ENCODE measurements at places on chromosomes 6 and 20. TPM values are rescaled to one million over a fixed set of nuclear protein-coding genes. Genes with fewer than 3 reads are reported as not detected.
A peak's percentile ranks its signal among the peaks of the same experiment; 100 is the strongest.

SAMD5 gene
- total RNA-seq, result 0.08 TPM

GRCh38 chr6:35392773-35393672 is 50.7 kb downstream of the PPARD start:
- DNase-seq, result no peak
- no peak overlapping the region for H3K27ac ChIP-seq
- H3K27me3 ChIP-seq, result no peaks in the 10 kb centered on the region
- no peak overlapping the region for H3K4me3 ChIP-seq

DNA sequence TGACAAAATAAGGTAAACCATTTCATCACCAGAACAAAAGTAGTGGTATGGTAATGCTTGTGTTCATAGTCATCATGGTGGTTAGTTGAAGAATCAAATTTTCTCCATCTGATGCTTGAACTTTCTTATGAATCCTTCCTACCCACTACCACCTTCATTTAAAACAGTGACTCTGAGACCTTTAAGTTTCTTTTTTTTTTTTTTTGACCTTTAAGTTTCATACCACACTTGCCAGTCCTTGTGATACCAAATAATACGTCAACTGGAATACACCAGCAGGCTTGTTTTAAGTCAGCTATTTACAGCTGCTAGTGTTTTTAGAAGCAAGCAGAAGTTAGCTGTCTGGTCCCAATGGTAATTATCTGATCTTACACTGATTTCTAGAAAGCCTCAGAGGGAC is 413.4 kb upstream of the SOX4 start:
- H3K36me3 ChIP-seq, result peaks cover 5% of the 10 kb centered on the region
- no peak overlapping the region for H3K4me3 ChIP-seq
- DNase-seq, result no peak
- no peaks in the 10 kb centered on the region for H3K27me3 ChIP-seq
- peaks cover 31% of the 10 kb centered on the region for H3K4me1 ChIP-seq

DNA sequence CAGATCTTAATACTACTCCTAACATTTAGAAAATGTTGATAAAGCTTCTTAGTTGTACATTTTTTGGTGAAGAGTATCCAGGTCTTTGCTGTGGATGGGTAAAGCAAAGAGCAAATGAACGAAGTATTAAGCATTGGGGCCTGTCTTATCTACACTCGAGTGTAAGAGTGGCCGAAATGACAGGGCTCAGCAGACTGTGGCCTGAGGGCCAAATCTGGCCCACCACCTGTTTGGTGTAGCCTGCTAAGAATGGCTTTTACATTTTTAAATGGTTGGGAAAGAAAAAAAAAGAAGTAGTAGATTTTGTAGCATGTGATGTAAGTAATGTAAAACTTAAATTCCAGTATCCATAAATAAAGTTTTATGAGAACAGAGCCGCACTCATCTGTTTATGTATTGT is 19.4 kb upstream of the MAPK13 start:
- no peaks in the 10 kb centered on the region for H3K27me3 ChIP-seq
- no peaks in the 10 kb centered on the region for H3K36me3 ChIP-seq
- no peak overlapping the region for H3K27ac ChIP-seq
- no peak for DNase-seq
- H3K4me1 ChIP-seq, result no peaks in the 10 kb centered on the region

SLC17A2 gene
- not detected for total RNA-seq

DNA sequence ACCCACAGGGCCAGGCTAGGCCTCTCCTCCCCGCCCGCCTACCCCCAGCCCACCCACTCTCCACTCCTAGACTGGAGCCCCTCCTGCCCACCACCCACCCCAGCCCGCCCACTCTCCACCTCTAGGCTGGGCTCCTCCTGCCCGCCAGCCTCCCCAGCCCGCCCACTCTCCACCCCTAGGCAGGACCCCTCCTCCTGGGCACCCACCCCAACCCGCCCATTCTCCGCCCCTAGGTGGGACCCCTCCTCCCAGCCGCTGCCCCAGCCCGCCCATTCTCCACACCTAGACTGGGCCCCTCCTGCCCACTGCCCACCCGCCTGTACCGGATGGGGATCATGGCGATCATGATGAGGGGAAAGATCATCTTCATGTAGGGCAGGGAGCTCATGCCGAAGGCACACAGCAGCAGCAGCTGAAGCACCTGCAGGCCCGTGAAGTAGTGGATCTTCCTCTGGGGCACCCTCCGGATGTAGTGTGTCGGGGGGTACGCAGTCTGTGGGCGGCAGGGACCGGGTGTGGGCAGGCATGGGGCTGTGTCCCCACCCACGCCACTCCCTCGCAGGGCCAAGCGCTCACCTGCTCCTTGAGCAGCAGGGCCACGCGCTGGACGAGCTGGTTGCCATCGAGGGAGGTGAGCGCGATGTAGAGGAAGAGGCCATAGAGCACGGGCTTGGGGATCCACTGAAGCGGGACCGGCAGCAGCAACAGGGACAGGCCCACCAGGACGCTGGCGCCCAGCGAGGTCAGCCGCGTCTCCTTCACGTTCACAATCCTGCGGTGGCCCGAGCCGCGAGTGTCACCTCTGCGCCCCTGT is 10.8 kb downstream of the SLC4A11 start:
- no peak overlapping the region for H3K4me3 ChIP-seq
- H3K36me3 ChIP-seq, result no peaks in the 10 kb centered on the region
- no peak overlapping the region for H3K27ac ChIP-seq
- H3K27me3 ChIP-seq, result no peaks in the 10 kb centered on the region

- no peaks in the 10 kb centered on the region for H3K27me3 ChIP-seq
- H3K36me3 ChIP-seq, result no peaks in the 10 kb centered on the region
- H3K4me3 ChIP-seq, result no peak overlapping the region
- peaks cover 7% of the 10 kb centered on the region for H3K4me1 ChIP-seq
These were observed 48.5 kb downstream of the SLC22A1 start for GRCh38 chr6:160170018-160170680.

LIN28B gene
- 96.4 TPM for total RNA-seq

GRCh38 chr6:119241111-119241465 is 108.5 kb downstream of the MAN1A1 start:
- H3K36me3 ChIP-seq, result no peaks in the 10 kb centered on the region
- no peaks in the 10 kb centered on the region for H3K27me3 ChIP-seq
- DNase-seq, result no peak
- H3K4me1 ChIP-seq, result peaks cover 24% of the 10 kb centered on the region
- H3K4me3 ChIP-seq, result no peak overlapping the region
- H3K27ac ChIP-seq, result peak overlapping the region; percentile 28

DNA sequence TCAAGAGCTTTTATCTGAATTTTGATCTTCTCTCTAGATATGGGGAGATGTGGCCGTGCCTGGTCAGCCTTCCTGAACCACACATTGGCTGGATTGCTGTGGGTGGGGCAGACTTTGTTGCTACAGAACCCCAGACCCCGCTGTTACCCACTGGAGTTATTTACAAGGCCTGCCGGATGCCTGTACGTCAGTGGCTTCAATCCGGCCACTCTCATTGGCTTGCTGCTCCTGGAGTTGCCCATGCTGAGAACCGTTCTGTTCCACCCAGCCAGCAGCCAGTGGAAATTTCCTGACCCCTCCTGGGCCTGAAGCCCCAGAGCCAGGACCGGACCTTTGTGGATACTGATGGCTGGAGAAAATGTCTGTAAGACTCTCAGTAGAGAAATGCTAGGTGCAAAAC is 101.9 kb downstream of the TFAP2C start:
- no peaks in the 10 kb centered on the region for H3K36me3 ChIP-seq
- H3K27me3 ChIP-seq, result peaks cover 11% of the 10 kb centered on the region
- DNase-seq, result no peak
- no peak overlapping the region for H3K27ac ChIP-seq
- no peak overlapping the region for H3K4me3 ChIP-seq

DNA sequence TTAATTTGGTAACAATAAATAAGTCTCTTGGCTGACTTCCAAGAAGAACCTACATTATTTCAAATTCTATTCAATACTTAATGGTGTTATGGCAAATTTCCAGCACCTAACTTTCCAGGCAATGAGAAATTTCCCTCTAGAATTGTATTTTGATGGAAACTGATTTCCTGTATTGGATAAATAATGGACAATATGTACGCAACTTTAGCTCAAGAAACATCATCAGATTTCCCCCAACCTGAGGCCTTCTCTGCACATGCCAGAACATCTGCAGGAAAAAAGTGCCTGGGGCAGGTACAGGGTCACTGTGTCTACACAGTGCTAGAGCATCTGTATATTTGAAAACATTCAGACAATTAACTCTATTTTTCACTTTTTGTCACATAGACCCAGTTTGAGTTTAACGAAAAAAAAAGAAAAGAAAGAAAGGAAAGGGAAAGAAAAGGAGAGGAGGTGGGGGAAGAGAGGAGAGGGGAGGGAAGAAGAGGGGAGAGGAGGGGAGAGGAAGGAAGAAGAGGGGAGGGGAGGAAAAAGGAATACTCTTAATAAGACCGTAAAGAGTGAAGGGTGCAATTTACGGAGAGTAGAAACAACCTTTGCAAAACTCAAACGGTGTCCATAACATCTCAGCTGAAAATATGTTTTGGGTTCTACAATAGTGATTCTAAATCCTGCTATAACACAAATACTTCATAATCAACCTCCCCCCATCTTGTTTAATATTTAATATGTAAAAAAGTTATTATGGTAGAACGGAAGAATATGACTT is 130.0 kb downstream of the TSHZ2 start:
- no peak for DNase-seq
- H3K27ac ChIP-seq, result no peak overlapping the region
- H3K4me3 ChIP-seq, result no peak overlapping the region

DNA sequence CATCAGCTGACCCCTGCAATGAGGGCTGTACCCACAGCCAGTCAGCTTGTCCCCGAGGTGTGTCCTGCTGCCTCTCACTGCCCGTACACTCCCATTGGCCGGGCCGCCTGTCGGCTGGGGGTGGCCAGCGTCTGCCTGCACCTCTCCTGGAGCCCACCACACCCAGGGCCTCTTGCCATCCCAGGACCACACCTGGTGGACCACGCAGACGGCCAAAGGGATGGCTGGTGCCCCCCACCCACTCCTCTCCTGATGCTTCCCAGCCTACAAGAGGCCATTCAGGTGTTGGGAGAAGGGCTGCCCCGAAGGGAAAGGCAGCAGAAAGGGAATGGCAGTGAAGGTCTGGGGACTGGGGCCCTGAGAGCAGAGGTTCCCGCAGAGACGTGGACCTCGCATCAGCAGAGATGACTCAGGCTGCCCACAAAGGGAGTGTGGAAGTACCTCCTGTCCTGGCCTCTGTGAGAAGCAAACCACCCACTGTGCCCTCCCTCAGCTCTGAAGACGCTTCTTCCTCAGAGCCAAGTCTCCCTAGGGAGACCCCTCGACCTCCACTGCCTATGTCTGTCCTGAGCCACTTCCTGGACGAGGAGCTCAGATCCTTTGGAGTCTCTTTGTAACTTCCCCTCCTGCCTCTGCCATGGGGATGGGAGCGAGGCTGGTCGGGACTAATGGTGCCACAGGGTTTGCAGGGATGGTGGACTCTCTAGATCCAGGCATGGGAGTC is 60.9 kb downstream of the PYGB start:
- H3K27me3 ChIP-seq, result no peaks in the 10 kb centered on the region
- H3K4me1 ChIP-seq, result no peaks in the 10 kb centered on the region
- 0 out of 2 replicates have a peak, but pooled peaks cover 6% of the 10 kb centered on the region for H3K36me3 ChIP-seq
- H3K4me3 ChIP-seq, result no peak overlapping the region
- no peak overlapping the region for H3K27ac ChIP-seq
- no peak for DNase-seq

DNA sequence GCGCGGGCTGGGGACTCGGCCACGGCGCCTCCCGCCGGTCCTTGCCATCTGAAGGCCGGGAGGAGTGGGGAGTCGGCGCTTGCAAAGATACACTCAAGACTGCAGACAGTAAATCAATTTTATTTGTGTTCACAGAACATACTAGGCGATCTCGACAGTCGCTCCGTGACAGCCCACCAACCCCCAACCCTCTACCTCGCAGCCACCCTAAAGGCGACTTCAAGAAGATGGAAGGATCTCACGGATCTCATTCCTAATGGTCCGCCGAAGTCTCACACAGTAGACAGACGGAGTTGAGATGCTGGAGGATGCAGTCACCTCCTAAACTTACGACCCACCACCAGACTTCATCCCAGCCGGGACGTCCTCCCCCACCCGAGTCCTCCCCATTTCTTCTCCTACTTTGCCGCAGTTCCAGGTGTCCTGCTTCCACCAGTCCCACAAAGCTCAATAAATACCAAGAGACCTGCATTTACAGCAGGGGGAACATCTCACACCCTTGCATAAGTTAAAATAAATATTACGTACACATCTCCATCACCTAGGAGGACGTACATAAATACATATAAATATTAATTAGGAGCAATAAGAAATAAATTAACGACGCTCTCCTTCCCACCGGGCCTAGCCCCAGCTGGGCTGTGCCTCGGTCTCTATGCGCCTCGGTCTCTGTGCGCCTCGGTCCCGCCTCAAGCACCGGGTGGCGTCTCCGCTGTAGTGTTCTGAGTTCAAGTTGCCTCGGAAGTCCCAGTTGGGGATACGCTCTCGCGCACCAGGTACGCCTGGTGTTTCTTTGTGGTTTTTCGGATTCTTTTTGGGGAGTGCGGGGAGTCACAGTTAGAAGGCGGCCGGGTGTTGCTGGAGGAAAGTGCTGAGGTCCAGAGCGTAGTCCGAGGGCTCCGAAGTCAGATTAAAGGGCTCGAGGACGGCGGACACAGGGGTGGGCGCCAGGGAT is 889 bp upstream of the FLOT1 start:
- peaks cover 8% of the 10 kb centered on the region for H3K27me3 ChIP-seq
- peak overlapping the region; percentile 90 for H3K4me3 ChIP-seq
- DNase-seq, result no peak
- peaks cover 18% of the 10 kb centered on the region for H3K36me3 ChIP-seq

GRCh38 chr6:105591053-105591452 is 188.2 kb upstream of the PREP start:
- peaks cover 21% of the 10 kb centered on the region for H3K4me1 ChIP-seq
- H3K27ac ChIP-seq, result no peak overlapping the region
- H3K4me3 ChIP-seq, result no peak overlapping the region
- no peaks in the 10 kb centered on the region for H3K36me3 ChIP-seq
- DNase-seq, result no peak

SLC22A3 gene
- 3.2 TPM for total RNA-seq

TNNC2 gene
- 0.59 TPM for total RNA-seq

GRCh38 chr20:2692036-2692885 is at the start of gene EBF4:
Gene EBF4, plus strand, starts transcription at chr20:2692780. Its CDS starts 866 bp downstream, at chr20:2693646.
- peaks cover 21% of the 10 kb centered on the region for H3K4me1 ChIP-seq
- H3K4me3 ChIP-seq, result peak within 1 kb of the TSS; percentile 56
- H3K36me3 ChIP-seq, result no peaks in the 10 kb centered on the region

DNA sequence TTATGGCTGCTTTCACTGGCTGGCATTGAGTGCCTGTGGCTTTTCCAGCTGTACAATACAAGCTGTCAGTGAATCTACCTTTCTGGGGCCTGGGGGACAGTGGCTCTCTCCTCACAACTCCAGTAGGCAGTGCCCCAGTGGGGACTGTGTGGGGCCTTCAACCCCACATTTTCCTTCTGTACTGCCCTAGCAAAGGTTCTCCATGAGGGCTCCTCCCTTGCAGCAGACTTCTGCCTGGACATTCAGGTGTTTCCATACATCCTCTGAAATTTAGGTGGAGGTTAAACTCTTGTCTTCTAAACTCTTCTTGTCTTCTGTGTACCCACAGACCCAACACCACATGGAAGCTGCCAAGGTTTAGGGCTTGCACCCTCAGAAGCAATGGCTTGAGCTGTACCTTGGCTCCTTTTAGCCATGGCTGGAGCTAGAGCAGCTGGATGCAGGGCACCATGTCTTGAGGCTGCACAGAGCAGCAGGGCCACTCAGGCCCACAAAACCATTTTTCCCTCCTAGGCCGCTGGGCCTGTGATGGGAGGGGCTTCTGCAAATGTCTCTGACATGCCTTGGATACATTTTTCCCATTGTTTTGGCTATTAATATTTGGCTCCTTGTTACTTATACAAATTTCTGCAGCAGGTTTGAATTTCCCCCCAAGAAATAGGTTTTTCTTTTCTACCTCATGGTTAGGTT is 9.6 kb downstream of the PEX7 start:
- H3K27ac ChIP-seq, result no peak overlapping the region
- DNase-seq, result no peak
- no peaks in the 10 kb centered on the region for H3K27me3 ChIP-seq
- H3K36me3 ChIP-seq, result peaks cover 45% of the 10 kb centered on the region
- no peaks in the 10 kb centered on the region for H3K4me1 ChIP-seq

SLC22A2 gene
- 0.35 TPM for total RNA-seq
